Breast epithelium (tissue), 4 donors: ENCODE measurements at places on chromosomes 16 and 17. TPM values are rescaled to one million over a fixed set of nuclear protein-coding genes. Genes with fewer than 3 reads are reported as not detected.

DNA sequence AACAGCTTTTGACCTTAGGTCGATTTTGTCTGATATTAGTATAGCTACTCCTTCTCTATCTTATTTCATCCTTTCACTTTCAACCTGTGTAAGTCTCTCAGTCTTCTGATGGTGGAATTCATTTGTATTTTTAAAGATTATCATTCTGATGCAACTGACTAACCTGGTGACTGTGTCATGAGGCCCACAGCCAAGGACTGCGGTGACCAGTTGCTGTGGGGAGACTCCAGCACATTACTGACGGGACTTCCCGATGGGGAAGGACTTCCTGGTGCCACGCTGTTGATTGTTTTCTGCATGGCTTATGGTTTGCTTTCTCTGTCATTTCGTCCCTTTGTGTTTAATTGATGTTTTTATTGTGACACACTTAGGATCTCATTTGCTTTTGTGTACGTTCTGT is 34.2 kb downstream of the RMI2 start:
- peak; percentile 70 for DNase-seq

GRCh38 chr16:86934581-86935375 is 356.4 kb downstream of the FOXL1 start:
- no peak for DNase-seq

- no peak for DNase-seq
Observed at GRCh38 chr17:56978441-56979090, 635 bp downstream of the SCPEP1 start.

- DNase-seq = no peak
Observed at GRCh38 chr16:46785076-46785845, 37.1 kb upstream of the MYLK3 start.

DNA sequence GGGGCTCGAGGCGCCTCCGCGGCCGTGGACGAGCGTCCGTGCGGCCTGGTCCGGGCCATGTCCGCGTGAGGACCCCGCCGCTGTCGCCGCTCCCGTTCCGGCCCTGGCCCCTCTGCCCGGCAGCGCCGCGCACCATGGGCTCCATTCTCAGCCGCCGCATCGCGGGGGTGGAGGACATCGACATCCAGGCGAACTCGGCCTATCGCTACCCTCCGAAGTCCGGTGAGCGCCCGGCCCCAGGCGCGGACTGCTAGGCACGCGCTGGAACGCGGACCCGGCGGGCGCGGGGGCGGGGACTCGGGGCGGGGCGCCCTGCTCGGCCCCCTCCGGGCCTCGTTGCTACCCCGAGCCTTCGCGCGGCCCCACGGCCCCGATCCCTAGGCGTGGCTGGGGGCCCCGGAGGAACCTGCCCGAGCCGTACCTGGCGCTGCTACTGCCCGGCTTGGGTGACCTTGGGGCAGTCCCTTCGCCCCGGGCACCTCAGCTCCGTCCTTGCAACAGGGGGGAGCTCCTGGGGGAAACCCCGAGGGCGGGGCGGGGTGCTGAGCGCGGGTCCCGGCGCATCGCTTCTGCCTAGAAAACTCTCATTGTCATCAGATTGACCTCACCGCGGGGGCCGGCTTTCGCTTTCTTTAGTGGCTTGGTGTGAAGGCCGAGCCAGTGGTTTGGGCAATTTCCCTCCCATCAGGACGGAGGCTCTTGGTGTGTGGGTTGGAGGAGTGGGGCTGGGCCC is 367 bp downstream of the MGRN1 start:
- no peak for DNase-seq

GRCh38 chr17:80834893-80835275 is 156.8 kb upstream of the CHMP6 start:
- DNase-seq = no peak

GRCh38 chr16:85398688-85399582 is 214.2 kb upstream of the GSE1 start:
- no peak for DNase-seq

GRCh38 chr16:69513180-69513966 is 52.4 kb upstream of the NFAT5 start:
- DNase-seq = no peak

GRCh38 chr17:10316801-10317542 is 55.8 kb downstream of the MYH13 start:
- no peak for DNase-seq

DNA sequence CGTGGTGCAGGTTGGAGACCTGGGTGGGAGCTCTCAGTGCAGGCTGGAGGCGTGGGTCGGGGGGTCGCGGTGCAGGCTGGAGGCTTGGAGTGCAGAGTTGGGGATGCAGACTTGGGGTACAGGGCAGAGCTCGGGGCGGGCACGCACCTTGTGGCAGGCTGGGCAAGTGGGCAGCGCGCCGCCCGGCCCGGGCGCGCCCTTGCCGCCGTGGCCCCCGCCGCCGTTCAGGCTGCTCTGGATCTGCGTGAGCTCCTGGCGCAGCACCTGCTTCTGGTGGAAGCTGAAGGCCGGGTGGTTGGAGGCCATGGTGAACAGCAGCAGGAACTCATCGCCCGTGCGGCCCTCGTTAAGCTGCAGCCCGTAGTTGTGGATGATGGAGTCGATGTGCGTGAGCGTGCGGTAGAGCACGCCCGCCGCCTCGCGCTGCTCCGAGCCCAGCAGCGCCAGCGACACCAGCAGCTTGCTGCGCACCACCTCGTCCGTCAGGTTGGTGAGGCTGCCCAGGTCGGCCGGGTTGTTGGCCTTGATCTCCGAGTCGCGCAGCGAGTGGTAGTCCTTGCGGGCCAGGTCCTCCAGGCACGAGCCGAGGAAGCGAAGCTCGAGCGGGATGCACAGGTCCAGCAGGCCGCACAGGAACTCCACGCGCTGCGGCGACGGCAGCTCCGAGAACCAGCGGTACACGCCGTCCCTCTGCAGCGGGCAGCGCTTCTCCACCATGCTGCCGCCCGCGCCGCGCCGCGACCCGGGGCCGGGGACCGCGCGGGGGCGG is 1.1 kb downstream of the ZCCHC14 start:
- no peak for DNase-seq

DNA sequence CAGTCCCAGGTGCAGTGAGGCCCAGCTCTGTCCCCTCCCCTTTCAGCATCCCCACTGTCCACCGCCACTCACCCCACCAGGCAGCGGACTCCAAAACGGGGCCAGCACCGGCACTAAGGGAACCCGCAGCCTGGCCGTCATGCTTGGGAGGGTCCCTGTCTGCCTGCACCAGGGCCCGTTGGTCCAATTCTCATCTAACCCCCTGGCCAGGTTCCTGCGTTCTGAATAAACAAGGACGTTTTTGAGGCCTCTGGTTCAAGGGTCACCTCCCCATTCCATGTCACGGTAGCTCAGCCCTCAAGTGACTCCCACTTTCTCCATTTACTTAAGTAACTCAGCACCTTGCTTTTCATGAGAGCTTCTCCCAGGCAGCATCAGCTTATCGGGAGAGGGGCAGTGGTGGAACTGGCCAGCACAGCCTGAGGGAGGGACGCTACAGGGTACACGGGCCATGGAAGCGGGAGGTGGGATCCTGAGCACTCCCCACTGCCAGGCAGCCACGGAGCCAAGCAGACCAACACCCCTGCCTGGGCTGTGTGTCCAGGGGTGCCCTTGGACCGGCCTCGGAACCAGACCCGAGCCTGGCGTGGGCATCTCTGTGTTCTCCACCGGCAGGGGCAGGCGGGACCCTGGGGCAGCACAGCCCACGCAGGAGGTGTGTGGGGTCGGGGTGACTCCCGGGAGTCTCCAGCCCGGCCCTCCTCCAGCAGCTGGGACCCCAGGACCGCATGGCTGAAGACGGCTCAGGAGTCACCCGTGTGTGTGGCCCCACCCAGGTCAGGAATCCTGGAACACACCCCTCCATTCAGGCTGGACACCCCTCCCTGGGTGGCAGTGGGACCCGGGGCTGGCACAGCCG is 74.9 kb upstream of the GNG13 start:
- DNase-seq = no peak

GRCh38 chr17:56274491-56274890 is 121.2 kb downstream of the ANKFN1 start:
- no peak for DNase-seq

DNA sequence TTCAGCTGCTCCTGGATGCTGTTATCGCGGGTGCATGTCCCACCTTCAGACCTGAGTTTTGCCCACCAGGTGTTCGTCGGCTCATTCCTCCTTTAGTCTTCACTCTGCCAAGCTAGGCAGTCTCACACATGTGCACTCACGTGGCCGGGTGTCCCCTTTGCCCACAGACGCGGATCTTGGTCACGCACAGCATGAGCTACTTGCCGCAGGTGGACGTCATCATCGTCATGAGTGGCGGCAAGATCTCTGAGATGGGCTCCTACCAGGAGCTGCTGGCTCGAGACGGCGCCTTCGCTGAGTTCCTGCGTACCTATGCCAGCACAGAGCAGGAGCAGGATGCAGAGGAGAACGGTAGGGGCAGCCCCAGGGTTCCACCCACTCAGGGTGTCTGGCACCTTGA is 133.1 kb downstream of the ABCC6 start:
- no peak for DNase-seq

GRCh38 chr17:72997559-72997958 is 94.9 kb downstream of the SLC39A11 start:
- no peak for DNase-seq

DNA sequence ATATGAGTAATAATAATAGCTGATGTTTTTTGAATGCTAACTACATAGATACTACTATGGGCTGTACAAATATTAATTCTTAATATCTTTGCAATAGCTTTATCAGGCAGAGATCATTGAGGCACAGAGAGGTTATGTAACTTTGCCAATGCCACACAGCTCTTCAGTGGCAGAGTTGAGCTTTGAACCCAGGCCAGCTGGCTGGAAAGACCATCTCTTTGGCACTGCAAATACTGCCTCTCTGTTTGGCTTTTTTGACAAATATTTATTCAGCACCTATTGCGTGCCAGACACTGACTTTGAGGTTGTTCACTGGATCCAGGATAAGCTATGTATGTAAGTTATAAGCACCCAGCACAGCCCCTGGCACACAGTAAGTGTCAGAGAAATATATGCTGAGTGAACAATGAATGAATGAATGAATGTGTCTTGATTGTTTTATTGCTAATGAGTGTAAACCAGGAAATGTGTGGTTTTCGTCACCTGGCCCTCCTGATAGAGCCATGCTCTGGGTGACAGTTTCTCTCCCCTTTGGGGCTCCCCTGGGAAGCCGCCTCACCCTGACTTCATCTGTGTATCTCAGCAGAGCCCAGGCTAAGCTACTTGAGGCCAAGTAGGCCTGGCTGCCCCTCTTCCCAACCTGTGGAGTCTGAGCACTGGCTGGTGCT is 2.5 kb downstream of the AQP8 start:
- no peak for DNase-seq

DNA sequence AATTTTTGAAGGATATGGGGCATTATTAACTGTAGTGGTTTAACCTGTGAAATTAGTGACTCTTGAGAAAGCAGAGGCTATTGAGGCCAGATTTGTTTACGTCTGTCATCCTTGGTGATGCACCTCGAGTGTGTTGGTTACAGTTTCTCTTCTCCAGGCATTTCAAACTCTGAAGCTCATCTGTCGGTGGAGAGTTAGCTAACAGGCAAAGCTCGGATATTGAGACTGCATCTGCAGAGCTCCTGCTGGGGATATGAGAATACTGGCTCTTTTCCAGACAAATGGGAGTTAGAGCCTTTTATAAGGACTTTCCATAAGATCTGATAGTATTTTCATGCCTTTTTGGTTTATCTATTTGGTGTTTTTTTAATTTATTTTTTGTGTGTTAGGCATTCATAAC is 6.7 kb downstream of the CLEC16A start:
- no peak for DNase-seq

- no peak for DNase-seq
Observed at GRCh38 chr17:66432996-66433551, 130.7 kb downstream of the PRKCA start.

DNA sequence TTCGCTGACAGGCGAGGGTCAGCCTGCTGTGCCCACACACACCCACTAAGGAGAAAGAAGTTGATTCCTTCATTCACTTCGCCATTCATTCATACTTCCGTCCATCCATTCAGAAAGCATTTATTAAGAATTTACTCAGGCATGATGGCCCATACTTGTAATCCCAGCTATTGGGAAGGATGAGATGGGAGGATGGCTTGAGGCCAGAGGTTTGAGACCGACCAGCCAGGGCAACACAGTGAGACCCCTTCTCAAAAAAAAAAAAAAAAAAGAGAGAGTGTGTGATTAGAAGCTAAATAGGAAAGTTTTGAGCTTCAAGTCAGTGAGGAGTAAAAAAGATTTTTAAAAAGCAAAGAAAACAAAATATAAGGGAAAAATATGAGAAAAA is 8.7 kb downstream of the CES2 start:
- DNase-seq = no peak

DNA sequence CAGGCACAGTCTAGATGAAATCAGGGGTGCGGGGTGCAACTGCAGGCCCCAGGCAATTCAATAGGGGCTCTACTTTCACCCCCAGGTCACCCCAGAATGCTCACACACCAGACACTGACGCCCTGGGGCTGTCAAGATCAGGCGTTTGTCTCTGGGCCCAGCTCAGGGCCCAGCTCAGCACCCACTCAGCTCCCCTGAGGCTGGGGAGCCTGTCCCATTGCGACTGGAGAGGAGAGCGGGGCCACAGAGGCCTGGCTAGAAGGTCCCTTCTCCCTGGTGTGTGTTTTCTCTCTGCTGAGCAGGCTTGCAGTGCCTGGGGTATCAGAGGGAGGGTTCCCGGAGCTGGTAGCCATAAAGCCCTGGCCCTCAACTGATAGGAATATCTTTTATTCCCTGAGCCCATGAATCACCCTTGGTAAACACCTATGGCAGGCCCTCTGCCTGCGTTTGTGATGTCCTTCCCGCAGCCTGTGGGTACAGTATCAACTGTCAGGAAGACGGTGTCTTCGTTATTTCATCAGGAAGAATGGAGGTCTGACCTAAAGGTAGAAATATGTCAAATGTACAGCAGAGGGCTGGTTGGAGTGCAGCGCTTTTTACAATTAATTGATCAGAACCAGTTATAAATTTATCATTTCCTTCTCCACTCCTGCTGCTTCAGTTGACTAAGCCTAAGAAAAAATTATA is 1.6 kb downstream of the HBA1 start:
- no peak for DNase-seq

GRCh38 chr16:2460391-2460713 is 443 bp downstream of the TEDC2 start:
- DNase-seq = no peak

DNA sequence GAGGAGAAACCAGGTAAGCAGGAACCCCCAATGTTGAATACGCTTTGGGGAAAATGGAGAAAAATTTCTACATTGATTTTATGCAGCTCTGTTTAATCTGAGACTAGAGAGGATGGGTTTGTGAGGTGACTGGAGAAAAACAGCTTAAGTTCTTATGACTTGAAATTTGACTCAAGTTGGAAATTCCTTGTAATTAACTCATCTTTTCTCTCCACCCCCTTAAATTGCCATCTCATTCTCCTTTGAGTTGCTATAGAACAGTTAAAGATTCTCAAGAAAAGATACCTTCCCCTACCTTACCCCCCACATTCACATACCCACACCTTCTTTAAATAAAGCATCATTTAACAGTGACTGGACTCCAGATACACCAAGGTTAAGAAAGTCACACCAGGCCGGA is 24.2 kb downstream of the ZNRF1 start:
- no peak for DNase-seq

Gene DNAH17
- total RNA-seq = 0.33 TPM

Gene STH
- total RNA-seq = not detected

Gene CMTM1
- total RNA-seq = 2.9 TPM

Gene MMP28
- 25.6 TPM for total RNA-seq

Gene PHKB
- 111 TPM for total RNA-seq
